ENCODE measurements at places on chromosomes 5 and 9. TPM values are rescaled to one million over a fixed set of nuclear protein-coding genes. Genes with fewer than 3 reads are reported as not detected.

CYLC2 gene
- not detected for total RNA-seq

ADGRV1 gene
- not detected for total RNA-seq

FOXD4L6 gene
- not detected for total RNA-seq

PRSS3 gene
- total RNA-seq, result not detected

PRKAA1 gene
- total RNA-seq, result 61.9 TPM

DDX4 gene
- total RNA-seq, result not detected

DNA sequence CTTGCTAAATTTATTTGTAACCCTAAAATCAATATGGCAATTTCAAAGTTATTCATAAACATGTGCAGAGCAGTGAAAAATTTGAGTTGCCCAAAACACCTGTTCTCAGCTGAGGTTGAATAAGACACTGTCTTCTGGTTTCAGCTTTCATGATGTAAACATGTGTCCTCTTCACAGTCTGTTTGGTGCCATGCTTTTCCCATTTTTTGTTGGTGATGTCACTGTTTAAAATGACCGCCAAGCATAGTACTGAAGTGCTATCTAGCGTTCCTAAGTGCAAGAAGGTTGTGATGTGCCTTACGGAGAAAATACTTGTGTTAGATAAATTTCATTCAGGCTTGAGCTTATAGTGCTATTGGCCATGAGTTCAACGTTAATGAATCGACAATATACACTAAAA is 580.8 kb downstream of the ACTL7B start:
- H3K4me1 ChIP-seq, result peaks cover 4% of the 10 kb centered on the region
- no peak overlapping the region for H3K4me3 ChIP-seq
- no peaks in the 10 kb centered on the region for H3K27me3 ChIP-seq
- DNase-seq, result no peak

DNA sequence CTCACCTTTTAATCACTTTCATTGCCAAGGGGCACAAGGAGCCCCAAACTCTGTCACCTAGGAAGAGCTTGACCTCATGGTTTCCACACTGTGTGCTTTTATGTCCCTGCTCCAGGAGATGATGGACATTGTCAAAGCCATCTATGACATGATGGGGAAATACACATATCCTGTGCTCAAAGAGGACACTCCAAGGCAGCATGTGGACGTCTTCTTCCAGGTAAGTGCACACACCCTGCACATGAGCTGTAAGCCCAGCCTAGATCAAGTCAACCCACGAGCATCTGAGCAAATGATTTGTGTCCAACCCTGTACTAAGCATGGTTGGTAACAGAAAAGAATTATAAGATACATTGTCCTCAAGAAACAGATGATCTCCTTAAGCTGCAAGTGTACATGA is 50.8 kb upstream of the GABRP start:
- H3K36me3 ChIP-seq, result no peaks in the 10 kb centered on the region
- no peaks in the 10 kb centered on the region for H3K4me1 ChIP-seq
- peaks cover 4% of the 10 kb centered on the region for H3K27me3 ChIP-seq

DNA sequence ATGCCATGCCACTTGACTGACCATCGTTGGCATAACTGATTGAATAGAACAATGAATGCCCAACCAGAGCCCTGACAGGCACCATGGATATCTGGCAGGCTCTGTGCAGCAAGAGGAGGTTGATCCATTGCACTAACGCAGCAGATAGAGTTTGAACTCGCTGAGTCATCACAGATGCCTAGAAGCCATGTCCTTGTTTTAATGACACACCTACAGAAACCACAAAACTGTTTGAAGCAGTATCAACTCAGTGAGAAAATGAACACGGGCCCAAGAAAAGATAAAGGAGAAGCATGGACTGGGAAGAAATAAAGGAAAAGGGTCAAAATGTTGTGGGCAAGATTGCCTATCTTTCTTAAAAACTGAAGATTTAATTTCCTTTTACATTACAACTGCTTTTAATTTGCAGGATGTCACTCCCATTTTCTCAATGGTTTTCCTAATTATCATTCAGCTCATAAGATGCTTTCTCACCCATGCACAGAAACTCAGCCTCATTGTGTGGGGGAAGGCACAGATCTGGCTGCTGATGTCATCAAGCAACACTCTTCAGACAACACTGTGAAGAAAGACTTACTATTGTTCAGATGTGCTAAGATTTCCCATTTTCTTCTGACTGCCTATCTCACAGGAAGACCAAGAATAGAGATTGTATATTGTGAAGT is 129.0 kb downstream of the PIK3R1 start:
- no peak overlapping the region for H3K27ac ChIP-seq
- H3K4me1 ChIP-seq, result peaks cover 9% of the 10 kb centered on the region
- H3K36me3 ChIP-seq, result no peaks in the 10 kb centered on the region
- H3K4me3 ChIP-seq, result no peak overlapping the region
- peaks cover 1% of the 10 kb centered on the region for H3K27me3 ChIP-seq
- no peak for DNase-seq
